CMK (cell line): ENCODE measurements at places on chromosomes 16 and 17.

- DNase-seq, result peak; percentile 40
Measured at GRCh38 chr17:70059071-70059470, 16.0 kb upstream of the KCNJ16 start.

DNA sequence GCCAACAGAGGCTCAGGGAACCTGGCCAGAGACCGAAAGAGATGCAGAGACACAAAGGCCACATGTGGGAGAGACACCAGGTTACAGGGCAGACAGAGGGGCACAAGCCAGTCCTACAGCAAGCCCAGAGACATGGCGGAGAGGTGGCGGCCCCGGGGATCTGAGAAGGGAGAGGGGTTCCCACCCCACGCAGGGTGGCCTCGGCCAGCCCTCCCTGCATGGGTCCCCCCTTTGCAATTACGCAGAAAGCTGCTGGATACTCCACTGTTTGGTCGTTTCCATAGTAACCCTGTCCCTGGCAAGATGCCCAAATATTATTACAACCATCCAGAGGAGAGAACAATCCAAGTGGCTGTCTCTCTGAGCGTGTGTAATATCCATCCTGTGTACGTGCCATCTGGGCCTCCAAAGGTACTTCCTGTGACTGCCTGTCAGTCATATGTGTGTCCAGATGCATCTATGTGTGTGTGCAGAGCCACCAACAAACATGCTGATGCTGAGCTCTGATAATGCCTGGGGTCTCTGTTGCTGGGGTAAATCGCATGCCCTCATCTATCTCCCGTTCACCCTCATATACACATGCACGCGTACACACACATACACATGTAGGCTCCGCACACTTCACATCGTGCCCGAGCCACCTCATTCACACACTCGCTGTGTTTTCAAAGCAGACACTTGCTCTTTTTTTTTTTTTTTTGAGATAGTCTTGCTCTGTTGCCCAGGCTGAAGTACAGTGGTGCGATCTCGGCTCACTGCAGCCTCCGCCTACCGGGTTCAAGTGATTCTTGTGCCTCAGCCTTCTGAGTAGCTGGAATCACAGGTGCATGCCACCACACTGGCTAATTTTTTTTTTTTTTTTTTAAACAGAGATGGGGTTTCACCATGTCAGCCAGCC, 5.5 kb downstream of the PCGF2 start:
- no peak for DNase-seq

DNA sequence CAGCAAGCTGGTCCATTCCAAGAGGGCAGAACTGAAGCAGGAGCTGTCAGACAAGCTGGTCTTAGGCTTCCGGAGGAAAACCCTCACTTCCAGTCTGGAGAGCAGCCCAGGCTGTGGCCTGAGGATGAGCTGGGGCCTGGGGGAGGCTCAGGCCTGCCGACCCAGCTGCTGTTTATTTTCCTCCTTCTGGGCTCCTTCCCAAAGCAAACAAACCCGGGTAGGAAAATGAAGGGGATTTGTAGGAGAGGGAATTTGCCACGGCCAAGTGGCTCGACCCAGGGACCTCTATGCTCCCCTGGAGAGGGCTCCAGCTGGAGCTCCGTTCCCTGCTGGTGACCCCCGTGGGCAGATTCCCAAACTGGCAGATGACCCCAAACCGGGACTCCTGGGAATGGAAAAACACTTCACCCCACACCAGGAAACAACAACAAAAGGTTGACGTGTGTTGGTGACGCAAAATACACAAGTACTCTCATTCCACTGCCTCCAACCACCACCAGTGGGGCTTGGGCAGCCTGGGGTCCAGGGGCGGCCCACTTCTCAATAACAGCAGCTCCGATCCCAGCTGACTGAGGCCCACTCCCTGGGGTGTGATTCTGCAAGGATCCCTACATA, 8.8 kb downstream of the JUP start:
- DNase-seq, result no peak

- DNase-seq, result no peak
Measured at GRCh38 chr17:79325709-79326430, 251.2 kb downstream of the ENGASE start.

GRCh38 chr17:80265205-80266068, 4.8 kb downstream of the RNF213 start:
- DNase-seq, result no peak

GRCh38 chr17:49249890-49250522, 19.4 kb upstream of the PHOSPHO1 start:
- DNase-seq, result no peak

DNA sequence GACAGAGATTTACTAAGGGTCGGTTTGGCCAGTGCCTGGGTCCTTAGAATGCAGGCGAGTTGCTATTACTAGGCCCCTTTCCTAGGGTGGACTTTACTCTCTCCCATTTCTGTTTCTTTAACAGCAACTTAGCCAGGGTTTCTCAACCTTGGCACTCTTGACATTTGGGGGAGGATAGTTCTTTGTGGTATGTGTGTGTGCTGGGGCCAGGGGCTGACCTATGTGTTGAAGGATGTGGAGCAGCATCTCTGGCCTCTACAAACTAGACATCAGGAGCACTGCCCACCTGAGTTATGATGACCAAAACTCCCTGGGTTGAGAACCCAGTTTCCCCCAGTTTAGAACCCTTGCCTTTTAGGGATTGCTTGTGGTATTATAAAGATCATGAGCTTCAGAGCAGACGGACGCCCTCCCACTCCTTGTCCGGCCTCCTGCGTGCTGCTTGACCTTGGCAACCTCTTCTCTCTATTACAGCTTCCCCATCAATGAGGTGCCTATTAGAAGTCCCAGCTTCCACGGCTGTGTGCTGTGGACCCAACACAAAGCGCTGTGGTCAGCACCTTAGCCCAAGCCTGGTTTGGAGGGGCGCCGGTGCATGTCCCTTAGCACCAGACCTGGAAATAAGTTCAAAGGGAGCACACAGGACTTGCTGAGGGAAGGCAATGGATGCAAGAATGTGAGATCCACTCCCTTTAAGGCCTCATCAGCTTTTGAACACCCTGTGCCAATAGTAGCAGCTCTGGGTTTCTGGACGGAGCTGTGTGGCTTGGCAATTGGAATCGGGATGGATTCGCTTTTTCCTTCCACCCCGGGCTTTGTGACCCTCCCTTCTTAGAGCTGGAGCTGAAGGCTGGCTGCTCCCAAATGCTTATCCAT, 239.2 kb upstream of the MAF start:
- no peak for DNase-seq

DNA sequence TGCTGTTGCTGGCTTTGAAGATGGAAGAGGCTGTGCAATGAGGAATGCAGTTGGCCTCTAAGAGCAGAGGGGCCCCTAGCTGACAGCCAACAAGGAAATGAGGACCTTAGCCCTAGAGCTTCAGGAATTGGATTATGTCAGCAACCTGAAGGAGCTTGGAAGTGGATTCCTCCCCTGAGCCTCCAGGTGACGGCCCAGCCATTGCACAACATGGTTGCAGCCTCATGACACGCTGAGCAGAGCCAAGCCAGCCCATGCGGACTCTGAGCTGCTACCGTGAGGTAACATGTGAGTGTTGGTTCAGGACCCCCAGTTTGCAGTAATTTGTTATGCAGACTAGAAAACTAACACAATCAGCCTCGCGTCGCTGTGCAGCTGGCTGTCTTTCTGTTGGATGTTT, 20.2 kb downstream of the CCDC42 start:
- no peak for DNase-seq

- DNase-seq, result no peak
Measured at GRCh38 chr16:22120440-22120839, 28.1 kb downstream of the VWA3A start.

- DNase-seq, result no peak
Measured at GRCh38 chr16:60318486-60318885, 1584.4 kb upstream of the GOT2 start.

- no peak for DNase-seq
Measured at GRCh38 chr16:8388684-8389083, 201.6 kb downstream of the TMEM114 start.

DNA sequence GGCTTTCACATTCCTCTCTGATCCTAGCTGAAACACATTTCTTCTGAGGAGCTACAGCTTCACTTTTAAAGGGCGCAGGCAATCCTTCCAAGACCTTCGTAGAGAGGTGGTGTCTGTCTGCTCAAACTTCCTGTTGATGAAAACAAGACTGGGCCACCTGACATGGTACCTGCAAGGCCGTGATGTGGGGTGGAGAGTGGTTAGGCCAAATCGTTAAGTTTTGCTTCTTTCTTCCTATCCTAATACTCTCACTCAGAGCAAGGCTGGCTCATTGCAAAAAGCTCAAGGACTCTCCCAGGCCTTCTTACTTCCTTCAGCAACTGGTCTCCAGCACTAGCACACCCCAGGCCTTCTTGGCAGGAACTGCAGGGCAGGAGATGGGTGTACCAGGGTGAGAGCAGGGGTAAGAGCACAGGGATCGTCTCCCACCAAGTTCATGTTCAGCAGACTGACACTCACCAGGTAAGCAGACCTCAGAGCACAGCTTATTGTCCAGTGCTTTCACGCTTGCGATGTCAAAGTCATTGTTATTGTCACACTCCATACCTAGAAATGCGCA, 10.9 kb upstream of the FOXJ1 start:
- DNase-seq, result no peak

DNA sequence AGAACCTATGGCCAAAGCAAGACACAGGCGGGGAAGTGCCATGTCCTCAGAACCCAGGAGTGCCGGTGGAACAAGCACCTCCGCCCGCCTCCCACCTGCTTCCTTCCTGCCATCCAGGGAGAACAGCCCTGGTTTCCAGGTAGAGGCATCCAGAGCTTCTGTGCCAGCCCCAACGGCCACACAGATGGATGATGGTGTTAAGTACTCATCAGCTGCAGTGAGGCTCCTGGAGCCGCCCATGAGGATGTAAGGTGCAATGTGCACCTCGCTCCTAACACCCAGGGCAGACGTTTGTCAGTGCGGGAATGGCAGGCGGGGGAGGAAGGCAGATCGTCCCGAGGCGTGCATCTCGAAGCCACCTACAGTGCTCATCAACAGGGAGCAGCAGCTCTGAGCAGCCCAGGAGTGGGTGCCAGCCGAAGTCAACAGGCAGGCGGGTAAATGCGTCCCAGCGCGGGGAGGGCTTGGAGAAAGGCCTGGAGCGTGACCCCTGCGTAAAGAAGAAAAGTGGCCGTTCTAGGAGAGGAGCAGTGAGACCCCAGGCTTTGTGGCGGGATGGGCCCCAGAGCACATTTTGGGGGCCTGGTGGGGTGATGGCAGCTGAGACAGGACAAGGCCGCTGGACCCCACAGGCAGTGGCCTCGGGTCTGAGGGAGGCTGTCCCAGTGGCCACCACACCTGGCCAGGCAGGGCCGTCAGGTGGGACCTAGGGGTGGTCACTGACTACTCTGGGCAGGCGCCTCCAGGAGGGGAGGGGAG, 46.1 kb upstream of the ACSF3 start:
- no peak for DNase-seq

- peak; percentile 56 for DNase-seq
Measured at GRCh38 chr17:9016941-9017552, 4.3 kb upstream of the NTN1 start.

GRCh38 chr16:25643633-25644032, 48.1 kb upstream of the HS3ST4 start:
- DNase-seq, result no peak
